ENCODE measurements at places on chromosomes 4 and X.

GRCh38 chr4:74114234-74114633 is 15.2 kb upstream of the CXCL2 start:
- ATAC-seq = no peak

- ATAC-seq = peak; percentile 82
Observed at GRCh38 chrX:17547658-17548057, 172.7 kb downstream of the NHS start.

GRCh38 chr4:187417721-187418120 is 577.9 kb upstream of the ZFP42 start:
- no peak for ATAC-seq

DNA sequence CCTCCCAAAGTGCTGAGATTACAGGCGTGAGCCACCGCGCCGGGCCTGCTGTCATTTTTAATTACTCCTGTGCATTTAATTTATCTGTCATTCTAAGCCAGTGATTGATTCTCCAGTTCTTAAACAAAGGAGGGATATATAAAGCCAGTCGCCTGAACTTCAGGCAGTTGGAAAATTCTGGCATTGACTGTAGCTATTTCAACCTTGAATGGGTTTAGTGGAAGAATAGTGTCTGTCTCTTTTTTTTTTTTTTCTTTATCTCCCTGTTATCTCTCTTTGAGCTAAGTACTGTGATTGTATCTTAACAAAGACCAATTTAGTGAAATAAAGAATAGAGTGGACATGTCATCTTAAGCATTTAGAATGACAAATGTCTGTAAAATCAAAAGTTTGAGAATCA is 11.0 kb downstream of the NEIL3 start:
- ATAC-seq = no peak

- ATAC-seq = peak; percentile 82
Observed at GRCh38 chr4:128393101-128393704, 105.6 kb upstream of the PGRMC2 start.

- ATAC-seq = peak; percentile 93
Observed at GRCh38 chr4:139266583-139267257, 13.3 kb downstream of the MGARP start.

DNA sequence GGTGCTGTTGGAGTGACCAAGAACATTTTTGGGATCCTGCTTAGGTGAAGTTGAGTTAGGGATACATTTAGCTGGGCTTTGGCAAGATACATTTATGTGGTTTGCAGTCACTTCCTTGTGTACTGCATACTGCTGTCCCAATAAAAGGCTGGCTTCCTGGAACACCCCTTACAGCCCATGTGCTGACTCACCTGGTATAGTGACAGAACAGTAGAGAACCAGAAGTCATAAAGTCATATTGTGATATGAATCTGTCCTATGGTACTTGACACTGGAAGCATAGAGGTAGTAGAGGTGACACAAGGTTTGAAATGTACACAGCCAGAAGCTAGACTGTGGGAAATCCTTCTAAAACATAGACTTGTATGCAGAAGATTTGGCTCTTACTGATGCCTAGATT is 55.3 kb upstream of the SLC25A43 start:
- no peak for ATAC-seq

DNA sequence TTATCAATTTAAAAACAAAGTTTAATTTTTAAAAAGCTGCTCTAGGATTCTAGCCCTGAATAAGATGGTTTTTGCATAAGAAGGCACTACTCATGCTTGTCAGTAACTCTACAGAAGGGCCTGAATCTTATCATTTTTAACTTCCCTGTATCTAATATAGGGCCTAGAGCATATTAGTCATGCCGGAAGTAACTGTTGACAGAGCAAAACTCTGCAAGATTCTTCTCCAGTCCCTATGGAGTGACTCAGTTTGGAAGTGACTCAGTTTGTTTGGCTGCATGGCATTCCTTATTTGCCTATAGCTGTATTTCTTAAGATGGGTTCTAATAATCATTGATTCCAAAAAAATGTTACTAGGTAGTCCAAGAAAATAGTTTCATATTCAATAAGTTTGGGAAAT is 431.8 kb upstream of the HTR2C start:
- peak; percentile 88 for ATAC-seq

DNA sequence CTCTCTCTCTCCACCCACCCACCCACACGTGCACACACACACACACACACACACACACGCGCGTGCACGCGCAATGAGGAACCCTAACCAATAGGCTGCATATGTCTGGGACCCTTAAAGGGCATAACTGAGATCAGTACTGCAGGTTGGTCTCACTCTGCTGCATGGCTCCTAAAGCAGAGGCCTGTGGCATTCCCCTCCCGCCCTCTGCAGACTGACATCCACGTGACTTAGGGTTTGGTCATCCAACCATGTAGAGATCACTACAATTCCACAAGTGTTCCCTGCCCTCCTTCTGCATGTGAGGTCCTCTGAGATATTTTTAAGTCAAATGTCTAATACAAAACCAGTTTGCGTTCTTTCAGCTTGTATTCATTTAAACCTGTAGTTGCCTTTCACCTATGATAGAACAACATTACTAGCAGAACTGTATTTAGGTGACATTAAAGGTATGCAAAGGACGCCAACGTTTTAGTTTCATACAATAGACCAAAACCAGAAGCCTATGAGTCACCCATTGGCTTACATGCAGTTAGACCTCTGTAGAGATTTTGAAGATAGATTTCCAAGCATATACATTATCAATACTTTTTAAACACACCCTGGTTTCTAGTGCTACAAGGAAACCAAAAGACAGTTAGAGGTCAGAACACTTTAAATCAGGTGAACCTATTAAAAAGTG is 10.1 kb downstream of the XAGE5 start:
- ATAC-seq = no peak

- peak; percentile 69 for ATAC-seq
Observed at GRCh38 chrX:71543316-71543715, 10.4 kb downstream of the OGT start.

- ATAC-seq = no peak
Observed at GRCh38 chr4:31220921-31221320, 500.8 kb downstream of the PCDH7 start.

DNA sequence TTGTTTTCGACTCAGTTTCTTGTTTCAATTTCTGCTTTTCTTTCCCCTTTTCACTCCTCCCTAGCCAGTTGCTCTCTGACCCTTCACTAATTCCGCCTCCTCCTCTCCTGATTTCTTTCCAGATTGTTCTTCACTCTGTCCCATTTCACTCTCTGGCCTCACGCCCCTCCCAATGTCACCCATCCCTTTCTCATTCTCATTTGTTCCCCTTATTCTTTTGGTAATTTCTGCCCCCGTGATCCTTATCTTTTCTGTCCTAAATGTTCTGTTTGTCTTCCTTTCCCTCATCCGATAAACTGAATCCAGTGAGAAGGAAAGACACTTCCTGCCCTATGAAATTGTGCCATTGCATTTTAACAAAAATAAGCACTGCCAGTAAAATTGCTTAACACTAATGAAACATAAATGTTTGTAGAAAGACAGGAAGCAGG is 94.5 kb upstream of the RASGEF1B start:
- ATAC-seq = no peak

DNA sequence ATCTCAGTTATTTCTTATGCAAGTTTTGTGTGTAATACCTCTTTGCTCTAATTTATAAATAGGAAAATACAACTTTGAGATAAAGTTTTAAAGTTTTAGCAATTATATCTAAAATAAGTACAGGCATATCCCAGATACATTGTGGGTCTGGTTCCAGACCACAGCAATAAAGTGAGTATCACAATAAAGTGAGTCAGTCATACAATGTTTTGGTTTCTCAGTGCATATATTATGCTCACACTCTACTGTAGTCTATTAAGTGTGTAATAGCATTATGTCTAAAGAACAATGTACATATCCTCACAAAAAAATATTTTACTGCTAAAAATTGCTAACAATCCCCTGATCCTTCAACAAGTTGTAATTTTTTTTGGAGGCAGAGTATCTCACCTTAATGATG is 49.2 kb downstream of the ANAPC10 start:
- no peak for ATAC-seq

- ATAC-seq = peak; percentile 90
Observed at GRCh38 chrX:20530406-20530921, 263.8 kb upstream of the RPS6KA3 start.

GRCh38 chr4:108622022-108622421 is 1.6 kb downstream of the RPL34 start:
- ATAC-seq = no peak

- ATAC-seq = peak; percentile 12
Observed at GRCh38 chrX:13473442-13474163, 95.8 kb upstream of the EGFL6 start.

DNA sequence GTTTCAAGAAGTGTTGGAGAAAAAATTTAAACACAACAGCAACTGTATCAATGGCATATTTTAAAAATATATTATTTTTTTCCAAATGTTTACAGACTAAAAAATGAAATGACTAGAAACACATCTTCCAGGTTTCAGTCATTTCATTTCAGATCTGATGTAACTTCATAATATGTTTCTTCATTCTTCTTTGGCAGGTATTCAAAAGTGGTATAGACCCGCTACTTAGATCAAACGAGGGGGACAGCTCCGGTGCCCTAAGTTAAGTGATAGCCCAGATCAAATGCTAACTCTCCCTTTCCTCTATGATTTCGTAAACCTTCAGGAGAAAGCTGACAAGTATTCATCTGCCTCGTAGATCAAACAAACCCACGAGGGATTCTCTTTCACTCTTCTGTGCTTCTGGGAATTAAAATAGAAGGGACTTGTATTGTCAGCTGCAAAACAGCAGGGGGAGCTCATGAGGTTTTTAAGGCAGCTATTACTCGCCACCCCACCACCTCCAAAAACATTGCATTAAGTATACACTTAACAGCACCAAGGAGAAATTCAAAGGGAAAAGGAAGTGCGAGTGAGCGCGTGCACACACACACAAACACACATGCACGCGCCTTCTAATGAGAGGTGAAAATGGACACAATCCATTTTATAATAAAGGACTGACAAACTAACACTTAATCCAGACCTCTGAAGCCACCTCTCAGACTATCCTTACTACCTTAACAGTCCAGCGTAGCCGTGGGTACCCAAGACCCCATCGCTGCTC is 21.4 kb downstream of the HELT start:
- ATAC-seq = peak; percentile 94

GRCh38 chrX:64427281-64427680 is 32.0 kb upstream of the MTMR8 start:
- ATAC-seq = no peak

- ATAC-seq = no peak
Observed at GRCh38 chr4:98544818-98545414, 113.5 kb downstream of the TSPAN5 start.
